Frontal cortex (tissue), 4 donors: ENCODE measurements at places on chromosomes 5 and 9. TPM values are rescaled to one million over a fixed set of nuclear protein-coding genes. Genes with fewer than 3 reads are reported as not detected.

DNA sequence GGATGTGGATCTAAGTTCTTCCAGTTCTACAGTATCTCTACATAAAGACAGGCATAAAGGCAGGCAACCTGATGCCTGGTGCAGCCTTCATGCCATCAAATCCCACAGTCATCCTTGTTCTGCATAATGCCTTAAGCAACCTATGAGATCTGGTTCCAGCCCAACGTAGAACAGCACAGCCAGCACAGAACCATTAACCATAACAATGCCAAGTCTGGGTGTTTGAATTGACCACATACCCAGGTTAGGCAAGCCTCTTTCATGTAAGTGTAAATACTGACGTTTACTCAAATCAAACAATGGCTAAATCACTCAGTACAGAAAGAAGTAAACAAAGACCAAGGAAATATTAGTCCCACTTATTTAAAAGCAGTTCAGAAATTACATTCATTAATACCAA, 195.0 kb downstream of the ADAMTSL1 start:
- no peak for DNase-seq

DNA sequence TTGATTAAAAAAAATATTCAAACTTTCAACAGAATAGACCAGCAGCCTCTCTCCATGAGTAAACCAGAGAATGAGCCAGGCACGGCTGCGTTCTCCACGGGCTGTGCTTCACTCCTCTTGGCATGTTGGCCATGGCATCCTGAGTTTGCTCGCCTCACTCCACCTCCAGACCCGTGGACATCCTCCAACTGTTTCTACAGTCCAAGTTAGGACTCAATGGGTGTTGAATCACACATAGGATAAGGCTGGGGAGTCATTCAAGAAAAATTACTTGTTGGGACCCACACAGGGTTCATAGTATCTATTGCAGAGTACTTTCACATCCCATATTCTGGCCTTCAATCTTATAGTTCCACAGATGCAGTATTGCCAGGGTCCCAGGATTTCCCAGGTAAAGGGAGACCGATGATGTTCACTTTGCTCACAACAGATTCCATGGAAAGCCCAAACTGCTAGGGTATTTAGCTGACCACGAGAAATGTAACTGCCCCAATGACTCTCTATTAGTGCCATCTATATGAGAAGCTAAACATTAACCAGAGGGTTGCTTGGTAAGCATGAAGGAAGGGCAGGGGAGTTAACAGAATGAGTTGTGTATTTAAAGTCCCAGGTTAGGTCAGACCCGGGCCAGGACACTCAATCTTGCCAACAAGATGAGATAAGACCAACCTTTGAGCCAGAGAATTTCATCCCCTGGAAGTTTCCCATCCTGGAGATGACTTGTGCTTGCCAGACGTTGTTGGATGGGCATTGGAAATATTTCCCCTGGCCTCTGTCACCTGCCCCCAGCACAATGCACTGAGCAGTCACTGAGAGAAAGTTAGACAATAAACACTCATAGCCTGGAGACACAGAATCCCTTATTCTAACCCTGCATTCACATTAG, 19.7 kb upstream of the GDA start:
- no peak for DNase-seq

- DNase-seq, result no peak
Observed at GRCh38 chr9:35028341-35028740, 38.8 kb downstream of the DNAJB5 start.

DNA sequence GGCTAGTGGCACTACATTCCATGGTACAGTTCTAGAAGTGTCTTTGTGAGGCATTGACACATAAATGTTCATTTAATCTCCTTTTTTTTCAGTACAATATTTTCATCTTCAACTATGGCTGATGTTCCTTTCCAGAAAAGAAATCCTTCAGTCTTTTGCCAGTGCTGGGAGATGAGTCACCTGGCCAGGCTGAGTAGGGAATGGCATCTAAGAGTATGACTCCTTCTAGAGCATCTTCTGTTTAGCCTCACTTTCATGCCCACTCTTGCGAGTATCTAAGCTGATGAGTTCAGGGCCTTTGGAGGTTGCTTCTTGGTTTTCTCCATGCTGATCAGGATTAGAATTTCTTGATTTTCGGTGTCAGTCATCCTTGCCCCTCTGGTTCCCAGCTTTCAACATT, 124.4 kb downstream of the SLC28A3 start:
- no peak for DNase-seq

Gene LECT2
- total RNA-seq, result not detected

DNA sequence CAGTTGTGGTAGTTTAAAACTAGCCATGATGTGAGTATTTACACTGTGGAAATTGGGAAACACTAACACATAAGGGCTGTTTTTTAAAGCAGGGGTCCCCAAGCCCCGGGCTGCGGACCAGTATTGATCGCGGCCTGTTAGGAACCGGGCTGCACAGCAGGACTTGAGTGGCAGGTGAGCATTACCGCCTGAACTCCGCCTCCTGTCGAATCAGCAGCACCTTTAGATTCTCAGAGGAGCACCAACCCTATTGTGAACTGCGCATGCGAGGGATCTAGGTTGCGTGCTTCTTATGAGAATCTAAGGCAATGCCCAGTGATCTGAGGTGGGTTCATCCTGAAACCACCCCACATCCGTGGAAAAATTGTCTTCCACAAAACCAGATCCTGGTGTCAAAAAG, 127.8 kb downstream of the PCSK5 start:
- no peak for DNase-seq
